ENCODE measurements at places on chromosomes 5 and 9.

GRCh38 chr5:51518607-51519006 is 135.4 kb downstream of the ISL1 start:
- DNase-seq: no peak

DNA sequence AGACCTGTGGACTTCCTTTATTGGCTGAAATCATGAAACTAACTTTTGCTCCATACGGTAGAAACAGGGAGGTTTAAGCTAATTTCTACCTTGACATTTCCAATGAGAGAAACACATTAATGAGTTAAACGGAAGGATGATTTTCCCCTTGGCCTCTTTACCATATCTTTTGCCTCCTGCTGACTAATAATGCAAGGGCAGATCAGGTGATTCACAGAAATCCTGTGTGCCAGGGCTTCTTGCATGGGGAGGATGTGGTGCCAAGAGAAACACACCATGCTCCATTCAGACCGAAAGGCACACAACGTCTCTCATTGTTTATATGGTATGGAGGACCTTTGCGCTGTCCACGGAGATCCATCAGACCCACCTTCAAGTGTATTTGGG is 17.4 kb upstream of the PRLR start:
- DNase-seq: no peak

DNA sequence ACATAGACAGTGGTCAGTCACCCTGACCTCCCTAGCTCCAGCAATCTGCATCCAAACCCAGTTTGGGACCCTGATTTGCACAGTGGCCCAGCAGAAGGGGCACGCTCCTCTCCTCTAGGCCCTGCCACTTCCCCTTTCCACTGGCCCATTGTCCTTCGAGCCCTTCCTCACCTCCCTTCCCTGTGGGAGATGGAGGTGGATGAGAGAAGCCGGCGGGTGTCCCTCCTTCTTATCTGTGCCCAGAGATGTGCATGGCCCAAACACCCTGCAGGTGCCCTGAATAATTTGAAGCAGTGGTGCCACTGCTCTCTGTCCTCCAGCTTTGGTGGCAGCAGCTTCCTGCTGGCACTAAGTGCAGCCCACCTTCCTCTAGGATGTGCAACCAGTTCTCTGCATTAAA is 140.0 kb downstream of the BARX1 start:
- DNase-seq: no peak

GRCh38 chr5:135140446-135141204 is 106.6 kb upstream of the PITX1 start:
- no peak for DNase-seq

DNA sequence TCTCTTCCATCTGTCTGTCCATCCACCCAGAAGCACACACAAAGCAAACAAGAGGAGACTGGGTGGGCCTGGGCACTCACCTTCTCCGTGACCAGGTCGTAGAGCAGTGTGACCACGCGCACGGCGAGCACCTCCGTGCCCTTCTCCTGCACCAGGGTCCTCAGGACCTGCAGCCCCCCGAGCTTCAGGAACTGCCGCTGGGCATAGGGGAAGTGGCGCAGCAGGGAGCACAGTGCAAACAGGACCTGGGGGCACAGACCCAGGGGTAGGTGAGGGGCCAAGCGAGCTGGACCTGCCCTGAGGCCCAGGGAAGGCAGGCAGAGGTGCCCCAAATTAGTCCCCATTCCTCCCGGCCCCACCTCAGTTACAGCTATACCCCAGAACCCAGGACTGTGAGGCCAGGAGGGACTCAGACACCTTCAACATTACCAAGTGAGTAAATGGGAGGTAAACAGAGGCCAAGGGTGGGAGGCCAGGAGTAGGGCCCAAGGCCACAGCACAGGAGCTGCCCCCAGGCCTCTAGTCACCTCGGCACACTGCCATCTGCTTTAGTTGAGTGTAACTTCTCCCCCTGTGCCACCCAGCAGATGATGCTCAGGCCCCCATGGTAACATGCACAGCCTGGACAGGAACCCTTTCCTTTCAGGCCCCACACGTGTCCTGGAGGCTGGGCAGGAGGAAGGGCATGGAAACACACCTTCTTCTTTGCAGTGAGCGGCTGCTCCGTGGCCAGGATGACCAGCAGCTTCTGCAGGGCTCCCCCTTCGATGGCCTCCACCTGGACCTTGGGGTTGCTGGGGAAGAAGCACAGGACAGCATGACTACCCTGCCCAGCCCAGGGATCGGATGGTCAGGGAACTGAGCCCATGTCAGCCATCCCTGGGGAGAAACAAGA is 76.2 kb upstream of the LRRTM2 start:
- no peak for DNase-seq

DNA sequence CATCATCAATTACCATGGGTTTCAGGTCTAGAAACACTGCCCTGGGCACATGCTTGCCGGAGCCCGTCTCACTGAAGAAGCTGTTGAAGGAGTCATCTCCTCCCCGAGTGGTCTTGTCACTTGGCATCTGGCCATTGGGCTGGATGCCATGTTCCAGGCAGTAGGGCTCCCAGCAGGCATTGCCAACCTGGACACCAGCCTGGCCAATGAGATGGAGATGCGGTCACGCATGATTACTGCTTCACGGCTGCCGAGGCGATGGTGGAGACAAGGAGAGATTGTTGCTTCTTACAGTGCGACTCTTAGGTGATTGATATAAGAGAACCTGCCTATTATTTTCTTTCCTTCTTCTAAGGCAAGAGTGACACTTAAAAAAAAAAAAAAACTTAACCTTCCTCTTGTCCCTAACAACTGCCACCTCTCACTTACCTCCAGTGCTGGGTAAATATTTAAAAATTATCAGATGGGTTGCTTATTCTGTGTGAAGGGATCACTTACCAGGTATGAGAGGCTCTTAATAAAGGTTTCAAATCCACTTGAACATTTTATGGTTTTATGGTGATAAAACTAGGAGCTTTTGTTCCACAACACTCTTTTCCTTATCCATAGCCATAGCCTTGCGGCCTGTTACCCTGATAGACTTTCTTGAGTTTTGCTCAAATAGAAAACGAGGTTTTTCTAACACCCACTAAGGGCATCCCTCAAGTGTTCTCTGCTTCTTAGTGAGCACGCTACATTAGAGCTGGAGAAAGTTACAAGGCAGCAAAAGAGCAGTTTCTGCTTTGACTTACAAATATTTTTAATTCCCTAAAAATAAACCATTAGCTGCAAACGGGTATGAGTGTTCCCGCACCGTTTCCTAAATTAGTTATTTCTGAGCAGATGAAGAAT is 41.2 kb downstream of the NIM1K start:
- no peak for DNase-seq
